Naive thymus-derived CD8-positive, alpha-beta T cell (primary cell): ENCODE measurements at places on chromosomes 11 and 22.

DNA sequence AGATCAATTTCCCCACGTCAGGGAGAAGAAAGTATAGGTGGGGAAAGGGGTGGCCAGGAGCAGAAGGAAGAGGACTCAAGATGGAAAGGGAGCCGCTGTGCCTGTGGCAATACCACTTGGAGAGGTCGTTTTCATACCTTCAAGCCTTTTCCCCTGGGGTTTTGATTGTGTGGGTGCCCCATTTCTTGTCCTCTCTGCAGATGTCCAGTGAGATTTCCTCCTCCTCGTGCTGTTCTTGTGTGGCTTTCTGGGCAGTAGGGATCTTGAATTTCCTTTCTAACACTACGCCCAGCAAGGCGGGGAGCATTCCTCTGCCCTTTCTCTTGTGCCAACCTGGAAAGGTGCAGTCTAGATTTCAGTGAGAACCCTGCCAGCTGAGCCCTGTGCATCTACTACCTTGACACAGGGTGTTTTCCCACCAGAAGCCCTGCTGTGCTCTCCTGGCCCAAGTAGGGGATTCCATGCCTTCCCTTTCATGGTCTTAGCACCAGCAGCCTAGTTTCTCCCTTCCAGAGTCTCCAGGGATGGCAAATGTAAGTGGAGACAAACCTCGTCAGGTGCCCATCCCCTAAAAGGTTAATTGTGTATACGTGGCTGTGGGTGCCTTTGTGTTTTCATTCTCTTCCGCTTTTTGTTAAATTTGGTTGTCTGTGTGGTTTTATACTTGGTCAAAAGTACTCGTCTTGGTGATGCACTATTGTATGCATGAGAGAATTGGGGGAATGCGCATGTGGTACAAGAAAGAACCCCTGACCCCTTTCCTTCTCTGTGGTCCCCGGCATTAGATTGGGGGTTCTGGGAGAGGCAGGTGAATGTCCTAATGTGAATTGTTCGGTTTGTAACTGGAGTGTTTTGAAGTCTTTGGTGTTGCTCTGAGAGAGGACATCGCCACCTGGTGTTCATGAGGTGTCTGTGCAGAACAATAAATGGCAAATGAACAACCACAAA lies 71.4 kb upstream of the MPEG1 start:
- DNase-seq: peak; percentile 35

- no peak for DNase-seq
These were observed 11.8 kb upstream of the ACY3 start for GRCh38 chr11:67662142-67662834.

DNA sequence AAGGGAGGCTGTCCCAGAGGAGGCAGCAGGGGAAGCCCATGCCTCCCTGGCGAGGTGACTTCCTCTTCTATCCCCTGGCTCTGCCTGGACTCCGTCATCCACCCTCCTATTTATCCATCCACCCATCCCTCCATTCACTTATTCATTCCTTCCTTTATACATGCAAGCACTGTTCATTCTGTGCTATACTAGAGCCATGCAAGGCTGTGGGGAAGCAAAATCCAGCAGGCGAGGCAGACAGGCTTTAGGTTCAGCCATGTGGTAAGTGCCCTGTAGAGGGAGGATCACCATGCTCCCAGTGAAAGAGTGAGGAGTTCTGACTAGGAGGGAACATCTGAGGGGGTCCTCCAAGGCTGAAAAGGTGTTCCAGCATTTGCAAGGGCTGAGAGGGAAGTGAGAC lies 1.2 kb upstream of the NAALADL1 start:
- no peak for DNase-seq

DNA sequence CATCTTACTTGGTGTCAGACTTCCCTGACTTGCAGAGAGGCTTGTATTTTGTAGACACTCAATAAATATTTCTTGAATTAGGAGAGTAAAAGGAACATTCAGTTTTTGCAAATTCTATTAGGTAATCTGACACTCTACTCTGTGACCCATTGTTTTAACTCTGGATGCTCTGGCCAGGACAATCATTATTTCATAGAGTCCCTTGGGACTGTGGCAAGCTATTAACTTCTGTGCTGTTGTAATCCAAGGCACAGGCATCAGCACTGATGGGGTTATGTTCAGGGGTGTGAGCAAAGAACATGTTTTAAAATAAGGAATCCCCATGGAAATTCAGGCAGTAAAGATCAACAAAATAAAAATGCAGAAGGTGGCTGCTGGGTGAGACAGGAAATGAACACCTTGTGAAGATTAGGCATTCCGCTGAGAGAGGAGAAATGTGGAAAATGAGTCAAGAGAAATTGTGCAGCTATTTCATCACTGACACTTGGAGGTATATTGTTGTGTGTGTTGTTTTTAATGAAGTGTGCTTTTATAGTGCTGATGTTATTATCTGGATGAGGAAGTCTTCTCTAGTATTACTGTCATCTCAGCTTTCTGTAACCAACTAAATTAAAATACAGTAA lies 175.2 kb downstream of the WNT11 start:
- DNase-seq: no peak

GRCh38 chr11:11757909-11758308 lies 83.9 kb upstream of the USP47 start:
- DNase-seq: no peak

DNA sequence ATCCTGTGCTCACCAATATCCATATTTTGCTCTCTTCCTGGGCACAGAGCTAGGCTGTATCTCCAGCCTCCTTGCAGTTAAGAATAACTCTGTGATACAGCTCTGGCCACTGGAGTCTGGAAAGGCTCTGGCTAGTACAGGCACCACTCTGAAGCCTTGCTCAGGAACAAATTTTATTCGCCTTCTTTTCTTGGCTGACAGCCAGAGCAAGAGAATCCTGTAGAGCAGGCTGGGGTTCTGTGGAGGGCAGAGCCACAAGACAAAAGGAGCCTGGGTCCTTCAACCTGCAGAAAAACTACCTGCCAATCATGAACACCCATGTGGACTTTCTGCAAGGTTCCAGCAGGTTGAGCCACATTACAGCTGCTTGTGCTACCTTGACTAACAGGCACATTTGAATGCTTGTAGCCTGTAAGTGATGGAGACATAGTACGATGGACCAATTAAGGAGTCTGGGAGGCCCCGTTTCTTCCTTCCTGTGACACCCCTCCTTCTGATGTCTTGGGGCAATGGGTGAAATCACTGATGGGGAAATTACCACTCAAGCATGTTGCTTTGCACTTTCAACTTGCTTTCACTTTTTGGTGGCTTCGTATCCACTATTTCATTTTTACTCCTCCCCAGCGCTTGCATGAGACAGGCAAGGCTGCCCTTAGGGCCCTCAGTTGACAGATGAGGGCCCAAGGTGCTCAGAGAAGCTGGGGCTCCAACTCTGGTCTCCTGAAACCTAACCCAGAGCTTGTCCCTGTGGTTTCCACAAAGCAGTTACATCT lies 267.2 kb upstream of the SYN3 start:
- no peak for DNase-seq

GRCh38 chr22:24325105-24325757 lies 54.6 kb downstream of the SPECC1L start:
- peak; percentile 59 for DNase-seq

- no peak for DNase-seq
These were observed 3.2 kb downstream of the TUBA8 start for GRCh38 chr22:18113680-18114394.

DNA sequence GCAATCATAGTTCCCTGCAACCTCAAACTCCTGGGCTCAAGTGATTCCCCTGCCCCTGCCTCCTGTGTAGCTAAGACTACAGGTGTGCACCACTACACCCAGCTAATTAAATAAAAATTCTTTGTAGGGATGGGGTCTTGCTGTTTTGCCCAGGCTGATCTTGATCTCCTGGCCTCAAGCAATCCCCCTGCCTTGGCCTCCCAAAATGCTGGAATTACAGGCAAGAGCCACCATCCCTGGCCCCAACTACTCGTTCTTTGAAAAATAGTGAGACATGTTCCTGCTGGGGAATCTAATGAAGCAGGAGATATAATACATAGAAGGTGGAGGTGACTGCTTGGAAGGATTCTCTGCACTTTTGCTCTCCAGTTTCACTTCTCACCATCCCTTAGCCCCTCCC lies 40.1 kb upstream of the RFPL3 start:
- no peak for DNase-seq

- DNase-seq: peak; percentile 6
These were observed 22.7 kb upstream of the C1QTNF4 start for GRCh38 chr11:47616726-47617416.

- no peak for DNase-seq
These were observed 3.2 kb upstream of the CSDC2 start for GRCh38 chr22:41557401-41558240.

GRCh38 chr11:68843703-68844312 lies 2.1 kb upstream of the CPT1A start:
- peak; percentile 63 for DNase-seq

- DNase-seq: no peak
These were observed 48.1 kb downstream of the SHANK2 start for GRCh38 chr11:71204294-71204693.

DNA sequence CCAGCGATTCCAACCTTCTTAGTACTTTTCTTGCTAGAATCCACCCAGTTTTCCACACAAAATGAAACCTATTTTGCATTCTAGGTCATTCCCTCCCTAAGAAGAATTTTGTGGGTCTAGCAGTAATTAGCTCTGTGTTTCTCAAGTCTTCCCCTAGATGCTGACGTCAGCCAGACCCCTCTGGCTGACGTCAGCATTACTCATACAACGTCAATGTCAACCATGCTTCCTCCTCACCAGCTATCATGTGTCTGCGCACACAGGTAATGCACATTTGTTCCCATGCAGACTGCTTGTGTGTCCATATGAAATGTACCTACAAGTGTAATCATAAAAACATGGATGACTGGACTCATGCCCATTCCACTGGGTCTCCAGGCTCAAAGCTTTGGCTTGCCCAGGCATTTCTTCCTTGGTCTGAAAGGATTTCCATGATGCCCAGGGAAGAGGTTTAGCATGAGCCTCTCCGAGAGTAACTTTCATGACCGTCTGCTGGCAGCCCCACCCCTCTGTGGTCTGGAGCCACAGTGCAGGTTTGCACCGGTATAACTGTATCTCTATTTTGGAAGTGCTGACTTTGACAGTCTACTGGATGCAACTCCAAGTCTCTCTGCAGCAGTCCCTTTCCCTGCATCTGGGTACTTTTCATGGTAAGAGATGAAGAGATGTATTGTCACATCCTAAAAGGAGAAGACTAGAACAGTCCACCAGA lies 58.6 kb downstream of the DSCAML1 start:
- DNase-seq: no peak

DNA sequence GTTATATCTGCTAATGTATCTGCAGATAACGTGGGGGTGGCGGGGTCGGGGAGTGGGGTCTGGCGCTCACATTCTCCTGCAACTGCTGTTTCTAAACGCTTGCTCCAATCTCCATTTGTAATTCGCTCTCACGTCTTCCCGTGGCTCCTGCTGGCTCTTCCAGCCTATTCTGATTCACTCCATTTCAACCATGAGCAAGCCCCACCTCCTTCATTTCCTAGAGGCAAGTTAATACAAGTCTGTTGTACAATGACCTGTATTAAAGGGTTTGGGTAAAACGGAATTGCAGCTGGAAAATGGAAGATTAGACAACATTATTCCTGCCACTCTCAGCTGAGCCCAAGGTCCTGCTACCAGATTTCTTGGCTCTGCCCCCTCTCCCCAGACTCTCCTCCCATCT lies 132.3 kb downstream of the CSNK2A3 start:
- no peak for DNase-seq

GRCh38 chr11:57421805-57422204 lies 5.1 kb downstream of the SLC43A3 start:
- no peak for DNase-seq

DNA sequence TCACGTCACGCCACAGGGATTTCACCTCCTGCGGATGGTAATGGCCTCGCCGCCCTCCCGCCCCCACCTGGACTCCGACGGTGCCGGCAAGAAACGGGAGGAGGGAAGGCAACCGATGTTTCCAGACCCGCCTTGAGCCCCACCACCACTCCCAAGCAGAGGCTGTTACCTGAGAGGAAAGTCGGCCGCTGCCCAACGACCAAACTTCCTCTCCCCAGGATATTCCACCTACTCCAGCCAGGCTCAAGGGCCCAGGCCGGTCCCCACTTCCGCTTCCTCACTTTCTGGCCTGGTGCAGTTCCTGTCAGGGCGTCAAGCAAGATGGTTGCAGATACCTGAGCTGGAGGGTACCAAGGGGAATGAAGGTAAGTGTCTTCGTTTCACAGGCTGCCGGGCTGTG lies at the start of gene ENTHD1:
Gene ENTHD1 (minus strand): TSS at position 235 of the 400 bp plus-strand sequence. CDS start 6,012 bp downstream, outside the sequence.
- no peak for DNase-seq

GRCh38 chr11:76672431-76673175 lies 2.1 kb upstream of the LRRC32 start:
- DNase-seq: peak; percentile 35

DNA sequence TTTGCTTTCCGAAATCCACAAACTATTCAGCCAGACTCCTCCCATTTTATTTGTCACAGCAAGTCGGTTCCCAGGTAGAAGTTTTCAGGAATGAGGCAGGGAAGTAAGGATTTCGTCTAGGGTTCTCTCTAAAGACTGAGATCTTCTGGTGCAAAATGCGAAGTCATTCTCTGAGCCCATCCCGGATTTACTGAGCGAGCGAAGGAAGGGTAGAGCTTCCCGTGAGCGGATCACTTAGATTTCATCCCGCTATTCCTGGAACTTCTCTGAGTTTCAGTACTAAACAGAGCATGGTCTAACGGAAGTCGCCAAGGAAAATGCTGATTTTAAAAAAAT lies 3.1 kb upstream of the CALCA start:
- DNase-seq: no peak

DNA sequence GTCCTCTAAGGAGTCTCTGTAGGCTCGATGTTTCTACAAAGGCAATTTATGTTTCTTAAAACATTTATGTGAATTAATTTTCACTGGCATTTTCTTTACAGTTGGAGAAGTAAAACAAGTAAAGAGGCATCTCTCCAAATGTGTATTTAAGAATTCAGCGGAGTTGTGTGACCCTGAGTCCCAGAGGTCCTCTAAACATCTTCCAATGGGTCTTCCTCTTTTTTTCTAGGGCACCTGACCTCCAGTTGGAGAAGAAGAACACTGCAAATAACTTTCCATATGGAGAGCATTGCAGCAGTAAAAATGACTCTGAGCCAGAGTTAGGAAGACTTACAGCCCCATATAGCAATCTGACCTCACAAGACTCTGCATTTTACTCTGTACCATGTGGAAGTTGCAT lies 480.5 kb upstream of the RAG2 start:
- DNase-seq: no peak
